ENCODE measurements at places on chromosomes 7 and 10. TPM values are rescaled to one million over a fixed set of nuclear protein-coding genes. Genes with fewer than 3 reads are reported as not detected.
A peak's percentile ranks its signal among the peaks of the same experiment; 100 is the strongest.

GRCh38 chr10:22693860-22694259 lies 20.5 kb downstream of the PIP4K2A start:
- H3K4me3 ChIP-seq, result no peak overlapping the region
- DNase-seq, result no peak
- H3K27me3 ChIP-seq, result no peaks in the 10 kb centered on the region
- peaks cover 25% of the 10 kb centered on the region for H3K4me1 ChIP-seq
- no peaks in the 10 kb centered on the region for H3K36me3 ChIP-seq

EPO gene
- not detected for total RNA-seq

- H3K27me3 ChIP-seq, result peaks cover 3% of the 10 kb centered on the region
- no peak overlapping the region for H3K4me3 ChIP-seq
- DNase-seq, result no peak
- H3K27ac ChIP-seq, result no peak overlapping the region
- no peaks in the 10 kb centered on the region for H3K36me3 ChIP-seq
These were observed 21.0 kb downstream of the LRRC17 start for GRCh38 chr7:102933763-102934162.

GRCh38 chr7:118280319-118281012 lies 56.0 kb downstream of the ANKRD7 start:
- no peaks in the 10 kb centered on the region for H3K36me3 ChIP-seq
- H3K27ac ChIP-seq, result no peak overlapping the region
- no peaks in the 10 kb centered on the region for H3K4me1 ChIP-seq
- H3K4me3 ChIP-seq, result no peak overlapping the region
- H3K27me3 ChIP-seq, result no peaks in the 10 kb centered on the region

GRCh38 chr10:111187096-111187495 lies 110.3 kb downstream of the ADRA2A start:
- H3K4me1 ChIP-seq, result no peaks in the 10 kb centered on the region
- H3K4me3 ChIP-seq, result no peak overlapping the region
- no peak for DNase-seq

VWDE gene
- 0.74 TPM for total RNA-seq

- H3K4me1 ChIP-seq, result no peaks in the 10 kb centered on the region
- no peak for DNase-seq
- peaks cover 3% of the 10 kb centered on the region for H3K27me3 ChIP-seq
- H3K27ac ChIP-seq, result no peak overlapping the region
These were observed 32.9 kb downstream of the FAM241B start for GRCh38 chr10:69662901-69663300.

MBL2 gene
- total RNA-seq, result not detected

GRCh38 chr7:146960773-146961391 lies 844.3 kb downstream of the CNTNAP2 start:
- H3K27me3 ChIP-seq, result no peaks in the 10 kb centered on the region
- H3K4me3 ChIP-seq, result no peak overlapping the region
- H3K27ac ChIP-seq, result no peak overlapping the region
- H3K36me3 ChIP-seq, result no peaks in the 10 kb centered on the region
- DNase-seq, result no peak
- H3K4me1 ChIP-seq, result no peaks in the 10 kb centered on the region

DNA sequence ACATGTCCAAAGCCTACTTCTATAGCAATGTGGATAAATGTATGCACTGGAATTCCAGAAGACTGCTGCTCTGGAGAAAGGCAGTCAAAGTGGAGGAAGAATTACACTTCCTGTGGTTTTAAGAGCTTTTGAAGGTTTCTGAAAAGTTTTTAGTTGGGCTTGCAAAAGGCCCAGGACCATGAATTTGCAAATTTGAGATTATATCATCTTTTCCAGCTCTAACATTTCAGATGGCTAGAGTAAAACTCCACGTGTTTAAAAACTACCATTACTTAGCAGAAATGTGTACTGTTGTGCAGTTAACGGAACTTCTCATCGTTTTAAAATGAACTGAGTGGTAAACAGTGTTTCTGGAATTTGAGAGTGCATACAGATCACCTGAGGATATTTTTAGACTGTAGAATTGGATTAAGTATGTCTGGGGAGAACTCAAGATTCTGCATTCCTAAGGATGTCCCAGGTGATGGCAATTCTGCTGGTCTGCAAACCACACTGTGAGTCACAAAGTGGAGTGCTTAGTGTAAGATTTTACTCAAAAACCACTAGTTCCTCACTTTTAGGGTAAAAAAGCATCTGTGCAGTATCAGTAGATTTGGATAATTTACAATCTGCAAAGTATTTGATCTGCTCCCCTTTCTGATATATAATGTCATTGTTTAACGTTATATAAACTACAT lies 32.9 kb upstream of the CCDC71L start:
- no peaks in the 10 kb centered on the region for H3K27me3 ChIP-seq
- H3K27ac ChIP-seq, result no peak overlapping the region
- H3K4me3 ChIP-seq, result no peak overlapping the region
- DNase-seq, result no peak
- H3K36me3 ChIP-seq, result no peaks in the 10 kb centered on the region

CYP2C18 gene
- total RNA-seq, result not detected

DNA sequence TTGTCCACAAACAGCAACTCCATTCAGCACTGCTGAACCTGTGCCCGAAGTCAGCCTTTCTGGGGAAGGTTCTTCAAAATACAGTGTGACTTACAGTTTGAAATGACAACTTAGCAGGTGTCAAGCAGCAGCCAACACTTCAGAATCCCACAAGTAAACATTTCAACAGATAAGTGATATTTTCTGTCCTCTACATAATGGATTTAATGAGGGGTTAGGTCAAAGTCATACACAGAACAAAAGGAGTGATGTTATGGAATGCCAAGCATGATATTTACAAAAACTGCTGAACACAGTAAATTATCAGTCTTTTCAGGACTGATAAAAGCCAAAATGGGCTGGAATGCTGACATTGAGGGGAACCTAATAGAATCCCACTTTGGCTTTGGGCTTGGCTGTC lies 77.6 kb upstream of the JAZF1 start:
- no peak overlapping the region for H3K4me3 ChIP-seq
- H3K36me3 ChIP-seq, result no peaks in the 10 kb centered on the region
- H3K4me1 ChIP-seq, result no peaks in the 10 kb centered on the region
- H3K27ac ChIP-seq, result no peak overlapping the region

GRCh38 chr10:73875139-73875475 lies 752 bp upstream of the CAMK2G start:
- peak overlapping the region; percentile 84 for H3K4me3 ChIP-seq
- DNase-seq, result no peak
- peaks cover 17% of the 10 kb centered on the region for H3K4me1 ChIP-seq
- H3K27me3 ChIP-seq, result no peaks in the 10 kb centered on the region

DNA sequence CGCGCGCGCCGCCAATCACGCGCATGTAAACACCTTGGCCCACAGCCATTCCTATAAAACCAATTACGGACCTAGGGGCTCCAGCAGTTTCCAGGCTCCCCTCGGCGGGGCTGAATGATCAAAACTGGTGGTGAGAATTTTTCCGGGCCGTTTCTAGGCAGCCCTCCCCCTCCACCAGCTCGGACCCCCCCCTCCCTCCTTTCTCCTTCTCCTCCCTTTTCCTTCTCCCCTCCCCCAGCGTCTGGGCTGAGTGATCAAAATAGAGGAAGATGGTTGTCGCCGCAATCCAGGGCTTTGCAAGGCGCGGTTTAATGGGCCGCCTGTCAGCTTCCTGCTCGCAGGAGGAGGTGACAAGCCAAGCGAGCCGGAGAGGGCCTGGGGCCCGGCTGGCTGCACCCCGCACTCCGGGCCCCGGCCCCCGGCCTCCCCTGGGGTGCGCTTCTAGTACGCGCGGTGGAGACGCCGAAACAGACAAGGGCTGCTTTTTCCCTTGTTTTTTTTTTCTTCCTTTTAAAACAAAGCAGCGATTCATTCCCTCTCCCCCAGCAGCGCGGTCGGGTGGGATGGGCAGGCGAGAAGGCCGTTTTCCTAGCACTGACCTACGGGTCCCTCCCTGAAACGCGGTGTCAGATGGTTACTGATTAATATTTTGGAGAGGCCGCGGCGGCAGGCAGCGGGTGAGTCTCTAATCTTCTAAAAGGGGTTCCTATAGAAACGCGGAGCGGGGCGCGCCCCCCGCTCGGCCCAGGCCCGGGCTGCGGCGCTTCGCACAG lies 528 bp upstream of the TNRC18 start:
- peaks cover 10% of the 10 kb centered on the region for H3K4me1 ChIP-seq
- no peaks in the 10 kb centered on the region for H3K36me3 ChIP-seq
- peaks cover 62% of the 10 kb centered on the region for H3K27me3 ChIP-seq
- DNase-seq, result no peak

DNA sequence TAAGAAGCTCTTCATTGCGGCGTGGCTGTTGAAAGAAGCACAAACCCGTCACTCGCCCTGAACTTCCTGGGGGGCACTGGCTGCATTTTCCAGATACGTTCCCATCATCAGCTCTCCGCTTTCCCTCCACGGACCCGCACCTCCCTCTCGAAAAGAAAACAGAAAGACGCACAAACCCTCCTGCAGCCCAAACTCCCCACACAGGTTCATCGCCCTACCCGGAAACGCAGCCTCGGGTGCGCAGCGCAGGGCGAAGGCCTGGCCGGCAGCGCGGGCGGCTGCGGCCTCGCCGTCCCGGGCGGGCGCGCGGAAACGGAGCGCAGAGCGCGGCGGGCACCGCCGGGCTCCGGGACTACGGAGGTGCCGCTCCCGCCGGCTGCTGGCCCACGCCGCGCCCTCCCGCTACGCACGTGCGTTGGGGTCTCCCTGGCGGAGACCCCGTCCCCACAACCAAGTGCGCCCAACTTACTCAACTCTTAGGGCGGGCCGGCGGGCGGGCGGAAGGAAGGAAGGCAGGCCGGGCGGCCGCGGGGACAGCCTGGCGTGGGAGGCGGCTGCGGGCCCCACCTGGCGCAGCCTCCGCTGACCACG lies 822 bp downstream of the ZNF800 start:
- H3K27ac ChIP-seq, result peak overlapping the region; percentile 97
- H3K27me3 ChIP-seq, result no peaks in the 10 kb centered on the region
- H3K36me3 ChIP-seq, result peaks cover 7% of the 10 kb centered on the region
- peak overlapping the region; percentile 83 for H3K4me3 ChIP-seq
- peaks cover 7% of the 10 kb centered on the region for H3K4me1 ChIP-seq

GRCh38 chr7:56578612-56579011 lies 462.4 kb upstream of the NUPR2 start:
- no peak overlapping the region for H3K27ac ChIP-seq
- no peak overlapping the region for H3K4me3 ChIP-seq
- H3K36me3 ChIP-seq, result no peaks in the 10 kb centered on the region
- DNase-seq, result no peak
- H3K27me3 ChIP-seq, result no peaks in the 10 kb centered on the region

- H3K36me3 ChIP-seq, result no peaks in the 10 kb centered on the region
- DNase-seq, result no peak
- no peaks in the 10 kb centered on the region for H3K27me3 ChIP-seq
- H3K27ac ChIP-seq, result no peak overlapping the region
- no peak overlapping the region for H3K4me3 ChIP-seq
- H3K4me1 ChIP-seq, result no peaks in the 10 kb centered on the region
These were observed 11.3 kb upstream of the NOBOX start for GRCh38 chr7:144414815-144415214.

PNLIP gene
- 2.4 TPM for total RNA-seq

DNA sequence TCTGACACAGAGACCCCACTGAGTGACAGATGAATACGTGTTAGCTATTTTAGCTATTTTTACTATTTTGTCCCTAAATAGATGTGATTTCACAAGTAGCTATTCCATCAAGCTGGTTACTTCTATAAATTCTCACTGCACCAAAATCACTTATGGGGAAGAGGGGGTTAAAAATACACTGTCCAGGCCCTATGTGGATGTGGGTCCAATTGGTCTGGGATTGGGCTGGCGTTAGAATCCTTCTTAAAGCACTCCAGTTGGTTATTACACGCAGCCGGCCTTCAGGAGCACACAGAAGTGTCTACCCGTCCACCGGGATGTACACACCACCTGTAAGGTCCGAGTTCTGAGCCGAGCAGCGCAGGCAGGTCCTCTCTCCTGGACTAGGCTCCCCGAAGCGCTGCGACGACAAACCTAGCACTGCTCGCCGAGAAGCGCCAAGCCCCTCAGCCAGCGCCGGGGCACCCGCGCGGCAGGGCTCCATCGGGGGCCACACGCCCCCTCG lies 222.3 kb upstream of the MKLN1 start:
- peaks cover 36% of the 10 kb centered on the region for H3K4me1 ChIP-seq
- no peaks in the 10 kb centered on the region for H3K27me3 ChIP-seq
- DNase-seq, result no peak
- H3K36me3 ChIP-seq, result peaks cover 6% of the 10 kb centered on the region

GRCh38 chr10:117550599-117551329 lies 8.2 kb downstream of the EMX2 start:
- H3K27me3 ChIP-seq, result peaks cover 35% of the 10 kb centered on the region
- no peak overlapping the region for H3K4me3 ChIP-seq
- no peak for DNase-seq

- H3K4me3 ChIP-seq, result no peak overlapping the region
- H3K4me1 ChIP-seq, result no peaks in the 10 kb centered on the region
- DNase-seq, result no peak
- H3K36me3 ChIP-seq, result no peaks in the 10 kb centered on the region
These were observed 5.8 kb upstream of the SLC13A4 start for GRCh38 chr7:135733603-135734342.
